Smooth muscle cell of trachea (primary cell): ENCODE measurements at places on chromosomes 1 and 21. TPM values are rescaled to one million over a fixed set of nuclear protein-coding genes. Genes with fewer than 3 reads are reported as not detected.

Gene CTSS
- total RNA-seq, result 2.3 and 6.1 TPM in 2 replicates

Gene NR5A2
- total RNA-seq, result 0.15 TPM in 1 of 2 replicates, not detected in the other

Gene MFN2
- 69.5 and 76.3 TPM in 2 replicates for total RNA-seq

Gene GREM2
- total RNA-seq, result 5.5 and 7.7 TPM in 2 replicates

Gene PYGO2
- total RNA-seq, result 12.4 and 16.9 TPM in 2 replicates

Gene CLCNKA
- total RNA-seq, result under 0.01 and 0.17 TPM in 2 replicates

Gene MAP10
- 1.5 and 1.7 TPM in 2 replicates for total RNA-seq

Gene NES
- total RNA-seq, result 58.2 and 110 TPM in 2 replicates
